ENCODE measurements at places on chromosomes 16 and 17. TPM values are rescaled to one million over a fixed set of nuclear protein-coding genes. Genes with fewer than 3 reads are reported as not detected.

DNA sequence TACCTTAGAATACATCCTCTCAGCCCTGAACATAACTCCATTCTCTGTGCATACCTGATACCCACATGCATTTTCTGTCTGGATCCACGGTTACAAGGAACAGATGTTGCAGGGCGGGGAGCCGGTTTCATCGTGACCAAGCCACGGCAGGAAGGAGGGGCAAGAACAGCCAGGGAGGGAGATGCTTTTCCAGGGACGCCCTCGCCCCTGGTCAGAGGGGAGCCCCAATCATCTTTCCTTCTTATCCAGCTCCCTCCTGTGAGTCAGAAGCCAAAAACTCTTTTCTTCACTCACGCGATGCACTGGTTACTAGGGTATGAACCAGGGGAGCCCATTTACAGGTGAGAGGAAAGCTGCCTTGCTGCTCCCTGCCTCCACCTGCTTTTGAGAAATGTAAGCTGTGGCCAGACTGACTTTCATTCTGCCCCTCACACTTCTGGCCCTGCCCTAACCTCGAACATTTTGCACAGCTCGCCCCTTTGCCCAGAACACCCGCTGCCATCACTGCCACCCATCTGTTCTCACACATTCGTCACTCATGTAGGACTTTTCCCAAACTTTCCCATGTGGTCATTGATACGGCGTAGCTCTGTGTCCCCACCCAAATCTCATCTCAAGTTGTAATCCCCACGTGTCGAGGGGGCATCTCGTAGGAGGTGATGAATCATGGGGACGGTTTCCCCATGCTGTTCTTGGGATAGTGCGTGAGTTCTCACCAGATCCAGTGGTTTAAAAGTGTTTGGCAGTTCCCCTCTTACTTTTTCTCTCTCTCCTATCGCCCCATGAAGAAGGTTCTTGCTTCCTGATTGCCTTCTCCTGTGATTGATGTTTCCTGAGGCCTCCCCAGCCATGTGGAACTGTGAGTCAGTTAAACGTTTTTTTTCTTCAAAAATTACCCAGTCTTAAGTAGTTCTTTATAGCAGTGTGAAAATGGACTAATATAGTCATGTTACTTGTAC lies 20.5 kb downstream of the FOXL1 start:
- H3K36me3 ChIP-seq: no peaks in the 10 kb centered on the region
- H3K27ac ChIP-seq: no peak overlapping the region
- H3K4me1 ChIP-seq: no peaks in the 10 kb centered on the region
- H3K4me3 ChIP-seq: no peak overlapping the region
- no peak for DNase-seq

- H3K27ac ChIP-seq: no peak overlapping the region
- DNase-seq: no peak
- H3K27me3 ChIP-seq: peaks cover 2% of the 10 kb centered on the region
- peaks cover 28% of the 10 kb centered on the region for H3K4me1 ChIP-seq
- H3K36me3 ChIP-seq: no peaks in the 10 kb centered on the region
Measured at GRCh38 chr17:3918372-3919122, 2.3 kb upstream of the P2RX1 start.

DNA sequence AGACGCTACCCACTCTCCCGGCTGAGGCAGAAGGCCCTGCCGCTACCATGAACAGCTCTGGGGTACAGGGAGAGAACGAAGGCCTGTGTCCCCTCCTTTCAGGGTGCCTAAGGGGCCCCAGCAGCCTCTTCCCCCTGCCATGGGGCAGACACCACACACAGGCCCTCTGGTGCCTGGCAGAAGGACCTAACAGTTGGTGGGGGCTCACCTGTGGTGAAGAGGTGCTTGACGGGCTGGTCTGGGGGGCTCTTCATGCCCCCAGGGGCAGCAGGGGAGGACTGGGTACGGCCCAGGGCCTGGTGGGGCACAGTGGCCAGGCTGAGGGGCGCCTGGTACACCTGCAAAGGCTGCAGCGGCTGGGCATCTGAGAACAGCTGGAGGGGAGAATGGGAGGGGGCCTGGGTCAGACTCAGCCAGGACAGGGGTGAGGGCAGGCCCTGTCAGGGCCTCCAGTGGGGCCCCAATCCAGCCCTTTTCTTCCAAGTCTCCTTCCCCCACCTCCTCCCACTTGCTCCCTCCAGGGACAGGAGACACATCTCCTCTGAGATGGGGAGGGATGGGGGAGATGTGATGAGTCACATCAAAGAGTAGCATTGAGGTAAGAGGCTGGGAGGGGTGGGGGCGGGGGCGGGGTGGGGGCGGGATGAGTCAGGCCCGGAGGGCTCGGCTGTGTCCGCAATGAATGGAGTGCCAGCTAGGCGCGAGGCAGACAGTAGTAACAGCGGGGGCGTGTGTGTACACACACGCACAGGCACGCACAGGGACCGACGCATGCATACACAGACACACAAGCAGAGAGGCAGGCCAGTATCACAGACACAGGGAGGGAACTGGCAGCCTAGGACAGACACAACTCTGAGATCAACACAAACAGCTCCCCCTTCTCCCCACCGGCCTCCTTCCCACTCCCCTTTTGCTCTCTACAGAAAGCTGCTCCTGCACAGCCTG lies 16.1 kb downstream of the G6PC3 start:
- H3K27me3 ChIP-seq: no peaks in the 10 kb centered on the region
- H3K27ac ChIP-seq: no peak overlapping the region
- peaks cover 8% of the 10 kb centered on the region for H3K4me1 ChIP-seq
- H3K36me3 ChIP-seq: no peaks in the 10 kb centered on the region

The PSMB3 gene
- total RNA-seq: 246 TPM

The DHRS7C gene
- total RNA-seq: not detected

The CCL8 gene
- total RNA-seq: not detected

The ODAD4 gene
- 0.49 TPM for total RNA-seq
